ENCODE measurements at places on chromosomes 2 and 18. TPM values are rescaled to one million over a fixed set of nuclear protein-coding genes. Genes with fewer than 3 reads are reported as not detected.

GRCh38 chr2:209864716-209865295 is 93.2 kb downstream of the UNC80 start:
- H3K27me3 ChIP-seq: no peaks in the 10 kb centered on the region
- H3K4me3 ChIP-seq: no peak overlapping the region
- no peak for DNase-seq
- no peaks in the 10 kb centered on the region for H3K4me1 ChIP-seq
- no peak overlapping the region for H3K27ac ChIP-seq
- H3K36me3 ChIP-seq: no peaks in the 10 kb centered on the region

- H3K36me3 ChIP-seq: peaks cover 3% of the 10 kb centered on the region
- peaks cover 47% of the 10 kb centered on the region for H3K4me1 ChIP-seq
- no peak for DNase-seq
These were observed 68.6 kb upstream of the YWHAQ start for GRCh38 chr2:9699139-9700108.

UPP2 gene
- not detected for total RNA-seq

GPR75 gene
- 2.4 TPM for total RNA-seq

DNA sequence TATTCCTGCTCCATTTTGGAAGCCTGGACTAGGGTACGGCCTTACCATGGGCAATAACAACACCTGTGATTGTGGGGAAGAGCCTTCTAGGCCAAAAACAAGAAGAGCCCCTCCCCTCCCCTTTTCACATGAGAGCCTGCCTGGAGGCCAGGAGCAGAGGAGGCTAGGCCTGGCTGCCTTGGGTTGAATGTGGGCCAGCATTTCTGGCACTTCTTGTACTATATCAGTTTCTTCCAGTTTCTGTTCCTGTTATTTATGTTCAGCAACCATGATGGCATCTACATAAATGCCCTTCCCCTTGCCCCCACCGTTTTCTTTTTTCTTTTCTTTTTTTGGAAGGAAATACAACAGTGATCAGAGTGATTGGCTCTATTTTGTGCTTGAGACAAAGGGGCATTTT is 58.4 kb downstream of the KCTD18 start:
- DNase-seq: no peak
- peaks cover 45% of the 10 kb centered on the region for H3K4me1 ChIP-seq
- no peak overlapping the region for H3K27ac ChIP-seq
- peaks cover 33% of the 10 kb centered on the region for H3K36me3 ChIP-seq

DNA sequence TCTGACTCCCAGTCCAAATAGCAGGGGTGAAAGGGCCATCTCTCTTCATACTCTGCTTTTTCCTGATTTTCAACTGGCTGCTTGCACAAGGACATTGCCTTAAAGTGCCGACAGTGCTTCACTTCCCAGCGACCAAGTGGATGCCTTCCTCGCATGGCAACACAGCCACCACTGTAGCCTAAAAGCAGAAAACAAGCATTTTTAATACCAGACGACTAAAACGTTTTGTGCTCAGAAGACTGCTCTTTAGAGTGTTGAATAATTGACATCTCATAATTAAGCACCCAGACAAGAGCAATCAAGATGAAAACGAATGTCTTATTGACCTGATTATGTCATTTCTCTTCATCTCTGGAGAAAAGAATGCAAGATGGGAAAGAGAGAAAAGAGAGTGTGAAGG is 75.2 kb downstream of the PLA2R1 start:
- DNase-seq: no peak
- H3K4me3 ChIP-seq: no peak overlapping the region
- no peaks in the 10 kb centered on the region for H3K36me3 ChIP-seq
- no peaks in the 10 kb centered on the region for H3K4me1 ChIP-seq
- peaks cover 17% of the 10 kb centered on the region for H3K27me3 ChIP-seq

SCN9A gene
- total RNA-seq: not detected

- no peak for DNase-seq
- H3K27ac ChIP-seq: no peak overlapping the region
- no peaks in the 10 kb centered on the region for H3K36me3 ChIP-seq
- no peak overlapping the region for H3K4me3 ChIP-seq
- peaks cover 3% of the 10 kb centered on the region for H3K4me1 ChIP-seq
These were observed 52.6 kb downstream of the CIB4 start for GRCh38 chr2:26588576-26588975.

CACNB4 gene
- total RNA-seq: 0.23 TPM

ERFE gene
- 1.1 TPM for total RNA-seq

AFF3 gene
- 1.4 TPM for total RNA-seq

DNA sequence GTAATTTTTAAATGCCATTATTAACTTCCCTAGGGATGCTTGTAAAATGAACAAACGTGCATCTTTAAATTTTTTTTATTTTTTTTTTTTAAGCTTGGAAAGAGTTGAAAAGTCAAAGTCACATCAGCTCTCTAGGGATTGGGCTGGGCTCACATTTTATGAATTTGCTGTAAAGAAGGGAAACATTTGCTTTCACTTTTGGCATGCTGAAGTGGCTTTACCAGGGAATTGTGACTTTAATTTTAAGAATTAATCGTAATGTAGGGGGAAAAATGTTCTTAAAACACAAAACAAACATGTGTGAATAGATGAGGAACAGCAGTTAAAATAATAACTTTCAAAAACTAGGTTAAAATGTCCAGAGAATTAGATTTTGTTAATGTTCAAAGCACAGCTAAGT is 123.0 kb downstream of the AGAP1 start:
- no peaks in the 10 kb centered on the region for H3K4me1 ChIP-seq
- H3K27me3 ChIP-seq: no peaks in the 10 kb centered on the region
- no peak overlapping the region for H3K27ac ChIP-seq

- DNase-seq: no peak
- H3K36me3 ChIP-seq: no peaks in the 10 kb centered on the region
- no peak overlapping the region for H3K27ac ChIP-seq
- no peaks in the 10 kb centered on the region for H3K27me3 ChIP-seq
- no peak overlapping the region for H3K4me3 ChIP-seq
These were observed 53.8 kb downstream of the TMEM200C start for GRCh38 chr18:5841518-5841917.

RAB27B gene
- 0.75 TPM for total RNA-seq

DNA sequence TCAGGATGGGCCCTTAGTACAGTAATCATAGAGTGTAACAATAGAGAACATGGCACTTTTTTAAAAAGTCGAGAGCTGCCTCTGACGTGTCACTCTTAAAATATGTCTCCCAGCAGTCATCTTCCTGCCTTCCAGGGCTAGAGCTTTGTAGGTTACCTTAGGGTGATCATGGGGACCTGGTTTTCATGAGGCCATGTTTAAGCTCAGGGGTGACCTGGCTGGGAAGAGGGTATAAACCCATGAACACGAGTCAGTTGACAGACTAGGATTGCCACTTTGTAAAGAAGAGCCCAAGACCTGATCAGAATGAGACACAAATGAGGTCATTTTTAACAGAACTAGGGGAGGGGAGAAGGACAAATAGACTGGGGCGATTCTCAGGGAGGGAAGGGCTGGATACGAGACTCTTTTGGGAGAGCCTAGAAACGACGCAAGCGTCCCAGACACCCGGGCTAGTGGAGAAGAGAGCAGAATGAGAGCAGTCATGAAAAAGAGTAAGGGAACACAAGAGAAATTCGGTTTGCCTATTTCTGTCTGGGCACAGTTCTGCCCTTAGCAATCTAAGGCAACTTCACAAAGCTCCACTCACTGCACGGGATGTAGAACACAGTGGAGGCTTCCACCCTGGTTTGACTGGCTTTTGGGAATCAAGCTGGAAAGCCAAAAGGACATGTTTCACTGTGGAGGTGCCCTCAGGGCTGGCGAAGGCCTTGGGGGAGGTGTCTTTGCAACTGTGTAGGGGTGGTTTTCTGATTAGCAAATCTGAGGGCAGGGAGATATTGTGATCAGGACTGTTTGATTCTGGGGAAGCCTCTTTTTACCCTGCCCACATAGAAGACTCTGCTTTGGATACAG is 1.8 kb upstream of the RAB31 start:
- no peak for DNase-seq
- peaks cover 66% of the 10 kb centered on the region for H3K27me3 ChIP-seq
- H3K36me3 ChIP-seq: no peaks in the 10 kb centered on the region
- H3K4me3 ChIP-seq: no peak overlapping the region
- peaks cover 21% of the 10 kb centered on the region for H3K4me1 ChIP-seq

PARD6G gene
- 0.23 TPM for total RNA-seq

DNA sequence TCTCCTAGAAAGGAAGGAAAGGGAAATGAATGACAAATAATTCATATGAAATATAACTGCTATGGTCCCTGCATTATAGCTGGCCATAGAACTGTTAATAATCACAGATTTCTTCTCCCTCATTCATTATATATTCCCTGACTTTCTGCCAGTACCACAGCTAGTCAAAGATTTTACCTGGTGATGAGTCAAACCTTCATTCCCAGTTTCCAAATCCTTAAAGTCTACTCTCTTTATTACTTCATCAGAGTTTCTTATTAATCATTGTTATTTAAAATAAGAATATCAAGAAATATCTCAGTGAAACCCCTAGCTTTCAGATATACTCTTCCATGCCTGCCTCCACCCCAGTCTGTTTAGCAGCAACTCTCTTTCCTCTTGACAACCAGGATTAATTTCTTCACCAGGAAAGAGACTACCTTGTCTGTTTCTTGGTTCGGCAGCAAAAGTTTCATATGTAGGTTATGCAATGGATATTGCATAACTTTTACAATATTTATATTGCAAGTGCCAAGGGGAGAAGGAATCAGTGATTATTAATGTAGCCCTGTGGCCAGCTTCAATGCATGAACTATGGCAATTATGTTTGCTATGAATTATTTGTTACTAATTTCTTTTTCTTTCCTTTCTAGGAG is 533.8 kb downstream of the FBXO15 start:
- DNase-seq: no peak
- no peak overlapping the region for H3K27ac ChIP-seq
- H3K4me1 ChIP-seq: no peaks in the 10 kb centered on the region

- H3K27me3 ChIP-seq: peaks cover 8% of the 10 kb centered on the region
- H3K36me3 ChIP-seq: no peaks in the 10 kb centered on the region
- peaks cover 4% of the 10 kb centered on the region for H3K4me1 ChIP-seq
- H3K27ac ChIP-seq: no peak overlapping the region
- no peak overlapping the region for H3K4me3 ChIP-seq
These were observed 113.1 kb upstream of the ID2 start for GRCh38 chr2:8568543-8569302.

DNA sequence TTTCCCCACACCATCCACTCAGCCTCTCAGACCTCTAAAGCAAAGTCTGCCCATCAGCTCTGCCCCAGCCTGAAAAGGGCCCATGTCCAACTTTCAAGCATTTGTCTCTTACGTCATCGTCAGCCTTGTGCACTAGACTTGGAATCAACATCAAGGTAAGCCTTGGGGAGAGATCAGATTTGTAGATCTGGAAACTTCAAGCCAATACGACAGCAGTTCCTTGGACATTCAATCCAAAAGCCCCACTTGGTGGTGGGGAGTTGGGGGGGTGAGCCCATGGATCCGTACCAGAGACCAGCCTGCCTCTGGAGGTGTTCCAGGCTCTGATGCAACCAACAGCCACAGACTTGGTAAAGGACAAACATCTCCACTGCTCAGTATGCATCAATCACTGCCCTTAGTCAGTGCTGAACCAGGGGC is 206.8 kb upstream of the MEIS1 start:
- DNase-seq: no peak
- H3K4me1 ChIP-seq: no peaks in the 10 kb centered on the region
- H3K27me3 ChIP-seq: no peaks in the 10 kb centered on the region
- no peaks in the 10 kb centered on the region for H3K36me3 ChIP-seq

GRCh38 chr18:32360682-32361345 is 109.9 kb downstream of the GAREM1 start:
- H3K4me1 ChIP-seq: no peaks in the 10 kb centered on the region
- DNase-seq: no peak
- peaks cover 5% of the 10 kb centered on the region for H3K27me3 ChIP-seq

GRCh38 chr2:16246281-16246850 is 306.0 kb downstream of the MYCN start:
- DNase-seq: no peak
- no peaks in the 10 kb centered on the region for H3K27me3 ChIP-seq
- no peaks in the 10 kb centered on the region for H3K4me1 ChIP-seq
- H3K36me3 ChIP-seq: no peaks in the 10 kb centered on the region
- H3K4me3 ChIP-seq: no peak overlapping the region

GRCh38 chr2:85753035-85753524 is 711 bp upstream of the ATOH8 start:
- no peak overlapping the region for H3K27ac ChIP-seq
- no peak for DNase-seq
- peaks cover 15% of the 10 kb centered on the region for H3K4me1 ChIP-seq
- H3K4me3 ChIP-seq: peak overlapping the region; percentile 54
- H3K27me3 ChIP-seq: peaks cover 72% of the 10 kb centered on the region

DNA sequence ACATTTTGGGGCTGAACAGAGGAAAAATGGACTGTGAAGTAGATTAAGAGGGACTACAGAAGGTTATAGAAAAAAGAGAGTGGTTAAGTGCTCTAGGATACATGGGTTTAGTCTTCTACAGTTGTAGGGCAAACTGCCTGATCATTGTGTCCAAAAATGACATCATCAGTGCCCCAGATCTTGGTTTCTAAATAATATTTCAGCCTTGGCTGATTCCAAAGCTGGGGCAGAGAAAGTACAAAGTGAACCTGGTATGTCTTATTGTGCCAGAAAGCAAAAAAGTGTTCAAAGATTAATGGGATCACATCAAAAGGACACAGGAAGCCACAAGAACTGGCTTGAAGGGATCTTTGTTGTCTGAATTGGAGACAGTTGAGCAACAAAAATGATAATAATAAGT is 97.1 kb upstream of the ZNF521 start:
- H3K36me3 ChIP-seq: no peaks in the 10 kb centered on the region
- H3K27me3 ChIP-seq: no peaks in the 10 kb centered on the region
- H3K4me3 ChIP-seq: no peak overlapping the region

- H3K27me3 ChIP-seq: no peaks in the 10 kb centered on the region
- DNase-seq: no peak
- H3K4me3 ChIP-seq: no peak overlapping the region
- no peaks in the 10 kb centered on the region for H3K36me3 ChIP-seq
These were observed 47.5 kb upstream of the NEMP2 start for GRCh38 chr2:190582019-190582418.

CABYR gene
- total RNA-seq: 0.16 TPM

- H3K4me3 ChIP-seq: no peak overlapping the region
- H3K4me1 ChIP-seq: peaks cover 12% of the 10 kb centered on the region
- peaks cover 37% of the 10 kb centered on the region for H3K36me3 ChIP-seq
- no peak for DNase-seq
These were observed 87.6 kb downstream of the SPATS2L start for GRCh38 chr2:200394045-200394444.

- DNase-seq: no peak
- H3K4me3 ChIP-seq: no peak overlapping the region
- H3K36me3 ChIP-seq: peaks cover 62% of the 10 kb centered on the region
- H3K27me3 ChIP-seq: no peaks in the 10 kb centered on the region
These were observed 52.1 kb downstream of the VIL1 start for GRCh38 chr2:218471036-218471435.
